OCI-LY7 (cell line): ENCODE measurements at places on chromosomes 4 and X.

- no peak for DNase-seq
These were observed 42.8 kb downstream of the CUL4B start for GRCh38 chrX:120517936-120518335.

DNA sequence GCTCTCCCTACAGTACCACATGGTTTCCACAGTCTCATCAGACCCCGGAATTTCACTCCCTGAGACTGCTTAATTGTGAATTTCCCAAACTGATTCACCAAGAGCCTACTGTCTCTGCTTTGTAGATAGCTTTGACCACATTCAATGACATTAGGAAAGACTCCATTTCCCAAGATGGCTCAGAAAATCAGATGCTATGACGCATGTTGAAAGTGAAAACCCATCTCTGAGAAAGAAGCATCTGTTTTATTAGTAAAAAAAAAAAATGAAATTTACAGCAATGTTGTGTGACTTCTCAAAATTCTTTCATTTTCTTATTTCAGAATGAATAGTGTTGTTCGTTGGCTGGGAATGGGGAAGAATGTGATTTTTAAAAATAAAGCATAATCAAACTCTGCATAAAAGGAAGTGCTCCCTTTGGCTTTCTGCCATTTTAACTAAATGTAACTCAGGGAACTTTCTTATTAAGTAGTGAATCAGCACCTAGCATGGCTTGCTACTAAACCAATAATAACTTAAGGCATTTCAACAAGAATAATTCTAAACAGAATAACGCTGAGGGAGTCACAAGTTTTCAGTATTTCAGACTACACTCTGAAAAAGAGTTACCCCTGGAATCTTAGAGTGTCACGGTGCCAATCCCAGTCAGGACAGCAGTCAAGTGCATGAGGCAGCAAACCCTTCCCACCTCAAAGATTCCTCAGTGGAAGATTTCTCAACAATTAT lies 97.4 kb upstream of the MYOZ2 start:
- DNase-seq: no peak

- no peak for DNase-seq
These were observed 42.0 kb upstream of the MXRA5 start for GRCh38 chrX:3388457-3388856.

DNA sequence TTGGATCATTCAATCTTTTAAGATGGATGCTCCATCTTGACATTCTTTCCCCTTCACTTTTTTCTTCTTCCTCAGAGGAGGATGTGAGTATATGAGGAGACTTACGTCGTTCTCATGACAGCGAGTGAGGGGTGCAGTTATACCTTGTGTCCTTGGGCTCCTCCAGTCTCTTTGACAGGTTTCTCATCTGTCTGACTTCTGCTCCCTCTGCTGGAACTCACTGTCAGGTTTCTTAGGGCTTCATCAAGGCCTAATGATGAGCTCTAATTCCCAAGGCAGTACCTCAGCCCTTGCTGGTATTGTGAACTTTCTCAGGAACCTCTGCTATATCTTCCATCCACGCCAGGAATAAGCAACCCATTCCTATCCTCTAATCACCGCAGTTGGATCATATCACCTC lies 237.8 kb upstream of the ADGRL3 start:
- DNase-seq: no peak
